ENCODE measurements at places on chromosomes 16 and 17.
A peak's percentile ranks its signal among the peaks of the same experiment; 100 is the strongest.

DNA sequence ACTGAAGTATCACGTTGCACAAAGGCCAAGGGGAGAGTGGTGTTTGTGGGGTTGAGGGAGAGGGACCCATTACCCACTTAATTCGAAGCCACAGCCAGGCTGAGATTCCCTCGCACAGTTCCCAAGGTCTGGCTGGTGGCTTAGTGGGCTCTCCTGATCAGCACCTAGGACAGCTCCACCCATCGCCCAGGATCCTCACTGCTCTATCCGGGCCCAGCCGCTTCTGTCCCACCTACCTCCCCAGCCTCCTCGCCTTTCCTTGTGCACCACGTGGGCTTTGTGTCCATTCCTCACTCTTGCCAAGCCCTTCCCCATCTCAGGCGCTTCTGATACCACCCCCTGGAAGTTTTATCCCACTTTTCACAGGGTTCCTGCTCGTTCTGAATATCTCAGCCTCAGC, 163.5 kb downstream of the CCT6B start:
- peak; percentile 19 for DNase-seq

DNA sequence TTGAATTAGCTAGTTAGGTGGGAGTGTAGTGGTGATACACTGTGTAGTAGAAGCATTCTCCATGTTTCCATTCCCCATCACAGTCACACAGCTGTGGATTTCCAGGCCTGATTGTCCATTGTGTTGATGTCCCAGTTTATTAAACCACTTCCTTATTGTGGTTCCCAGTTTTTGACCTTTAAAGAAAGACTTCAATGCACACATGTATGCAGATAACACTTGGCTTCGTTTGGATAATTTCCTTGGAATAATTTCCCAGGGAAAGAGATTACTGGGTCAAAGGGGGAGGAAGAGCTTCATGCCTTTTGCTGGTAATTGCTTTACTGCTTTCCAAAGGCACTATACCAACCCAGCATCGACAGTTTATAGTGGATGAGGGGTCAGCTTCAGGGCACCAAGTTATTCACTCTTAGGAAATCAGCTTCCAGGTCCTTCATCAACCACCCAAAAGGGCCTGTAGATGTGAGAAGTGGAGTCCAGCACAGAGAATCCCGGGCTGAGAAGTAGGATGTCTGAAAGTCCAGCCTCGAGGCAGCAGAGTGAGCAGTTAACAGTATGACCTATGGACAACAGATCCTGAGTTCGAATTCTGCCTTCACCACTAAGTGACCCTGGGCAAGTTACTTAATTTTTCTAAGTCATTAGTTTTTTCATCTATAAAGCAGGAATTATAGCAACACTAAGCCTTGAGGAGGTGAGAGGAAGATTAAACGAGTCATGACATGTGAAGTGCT, 31.3 kb upstream of the TNS4 start:
- no peak for DNase-seq

DNA sequence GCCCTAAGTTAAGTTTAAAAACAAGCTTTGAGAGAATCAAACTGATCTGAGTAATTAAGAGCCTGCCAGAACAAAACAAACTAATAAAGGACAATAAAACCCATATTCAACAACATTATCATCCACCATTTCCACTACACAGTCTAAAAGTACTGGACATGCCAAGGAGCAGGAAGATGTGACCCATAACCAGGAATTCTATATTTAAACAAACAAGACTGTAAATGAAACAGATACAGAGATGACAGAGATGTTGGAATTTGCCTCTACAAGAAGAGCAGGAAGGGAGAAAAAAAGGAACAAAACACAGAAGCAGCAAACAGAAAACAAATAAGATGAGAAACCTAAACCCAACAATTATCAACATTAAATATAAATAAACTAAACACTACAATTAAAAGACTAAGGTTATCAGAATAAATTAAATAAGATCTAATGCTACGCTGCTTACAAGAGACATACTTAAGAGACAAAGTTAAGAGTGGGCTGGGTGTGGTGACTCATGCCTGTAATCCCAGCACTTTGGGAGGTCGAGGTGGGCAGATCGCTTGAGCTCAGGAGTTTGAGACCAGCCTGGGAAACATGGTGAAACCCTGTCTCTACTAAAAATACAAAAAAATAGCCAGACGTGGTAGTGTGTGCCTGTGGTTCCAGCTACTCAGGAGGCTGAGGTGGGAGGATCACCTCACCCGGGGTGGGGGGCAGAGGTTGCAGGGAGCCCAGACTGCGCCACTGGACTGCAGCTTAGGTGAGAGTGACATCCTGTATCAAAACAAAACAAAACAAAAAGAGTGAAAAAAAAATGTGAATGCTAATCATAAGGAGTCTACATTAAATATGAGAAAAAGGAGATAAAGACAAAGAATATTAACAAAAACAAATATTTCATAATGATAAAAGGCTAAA, 50.6 kb downstream of the CREBBP start:
- DNase-seq: no peak

GRCh38 chr17:7502987-7503386, 18.8 kb downstream of the POLR2A start:
- DNase-seq: no peak

GRCh38 chr16:57810197-57811031, 8.1 kb upstream of the KIFC3 start:
- DNase-seq: peak; percentile 74

GRCh38 chr17:40170325-40170724, 6.9 kb upstream of the RAPGEFL1 start:
- no peak for DNase-seq

GRCh38 chr16:52411011-52411410, 135.9 kb downstream of the TOX3 start:
- DNase-seq: no peak

DNA sequence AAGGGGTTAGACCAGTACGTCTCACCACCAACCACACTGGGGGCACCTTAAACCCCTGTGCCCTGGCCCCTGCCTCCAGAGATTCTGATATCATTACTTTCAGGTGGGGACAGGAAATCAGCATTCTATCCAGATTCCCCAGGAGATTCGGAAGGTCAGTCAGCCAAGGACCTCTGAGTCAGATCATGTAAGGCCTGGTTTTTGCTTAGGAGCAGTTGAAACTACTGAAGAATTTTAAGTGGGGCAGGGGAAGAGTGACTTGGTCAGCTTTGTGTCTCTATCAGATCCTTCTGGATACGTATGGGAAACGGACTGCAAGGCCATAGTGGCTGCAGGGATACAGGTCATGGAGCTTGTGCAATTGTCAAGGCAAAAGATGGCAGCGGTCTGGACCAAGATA, 9.0 kb downstream of the EMP2 start:
- DNase-seq: no peak

DNA sequence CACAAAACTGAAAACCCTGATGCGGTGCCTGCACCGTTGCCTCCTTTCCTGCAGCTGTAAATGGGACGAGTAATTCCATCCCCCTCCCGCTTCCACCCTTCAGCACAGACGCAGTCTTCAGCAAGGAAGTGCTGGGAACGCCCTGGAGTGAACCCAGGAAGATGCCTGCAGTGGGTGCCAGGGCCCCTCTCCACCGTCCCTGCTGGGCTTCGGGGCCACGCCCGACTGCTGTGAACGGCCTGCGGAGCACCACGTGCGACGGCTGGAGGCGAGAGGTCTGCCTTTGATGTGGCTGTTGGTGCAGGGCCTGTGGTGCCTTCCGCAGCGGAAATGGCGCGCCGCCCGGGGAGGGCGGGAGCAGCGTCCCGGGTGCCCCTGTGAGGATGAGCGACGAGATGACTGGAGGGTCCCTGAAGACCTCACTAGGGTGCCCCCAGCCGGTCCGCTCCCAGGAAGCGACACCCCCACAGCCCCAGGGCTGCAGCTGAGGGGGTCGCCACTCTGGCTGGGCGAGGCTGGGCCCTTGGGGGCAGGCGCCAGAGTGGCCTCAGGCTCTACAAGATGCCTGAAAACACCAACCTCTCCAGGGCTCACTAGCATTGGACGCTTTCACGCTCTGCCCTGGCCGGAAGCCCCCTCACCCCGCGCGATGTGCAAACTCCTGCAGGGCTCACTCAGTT, 749 bp upstream of the MC1R start:
- peak; percentile 62 for DNase-seq

DNA sequence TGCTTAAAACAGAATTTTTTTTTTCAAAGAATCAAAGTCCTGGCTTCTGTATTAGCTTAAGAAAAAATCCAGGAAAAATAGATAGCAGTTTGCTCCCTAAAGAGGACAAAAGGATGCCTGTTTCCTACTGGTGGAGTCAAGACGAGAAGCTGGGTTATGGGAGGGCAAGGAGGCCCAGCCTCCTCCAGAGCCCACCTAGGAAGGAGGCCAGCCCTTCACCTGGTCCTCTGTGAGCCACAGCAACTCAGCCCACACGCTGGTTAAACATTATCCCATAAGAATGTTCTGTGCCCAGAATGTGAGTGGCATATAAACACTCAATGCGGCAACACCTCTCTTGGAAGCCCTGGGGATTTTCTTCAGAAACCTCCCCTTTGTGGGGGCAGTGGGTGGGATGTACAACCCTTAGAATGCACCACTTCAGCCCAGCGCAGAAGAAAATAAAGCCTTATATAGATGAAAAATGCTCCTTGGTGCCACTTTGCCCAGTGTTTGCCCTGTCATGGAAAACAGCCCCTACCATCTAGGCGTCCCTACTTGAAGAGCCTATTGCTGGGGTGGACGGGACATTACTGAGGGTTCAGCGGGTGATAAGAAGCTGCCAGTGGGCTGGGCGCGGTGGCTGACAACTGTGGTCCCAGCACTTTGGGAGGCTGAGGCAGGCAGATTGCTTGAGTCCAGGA, 48.0 kb downstream of the TEKT5 start:
- DNase-seq: no peak

- no peak for DNase-seq
These were observed 133.1 kb upstream of the NUDT7 start for GRCh38 chr16:77589071-77589765.

DNA sequence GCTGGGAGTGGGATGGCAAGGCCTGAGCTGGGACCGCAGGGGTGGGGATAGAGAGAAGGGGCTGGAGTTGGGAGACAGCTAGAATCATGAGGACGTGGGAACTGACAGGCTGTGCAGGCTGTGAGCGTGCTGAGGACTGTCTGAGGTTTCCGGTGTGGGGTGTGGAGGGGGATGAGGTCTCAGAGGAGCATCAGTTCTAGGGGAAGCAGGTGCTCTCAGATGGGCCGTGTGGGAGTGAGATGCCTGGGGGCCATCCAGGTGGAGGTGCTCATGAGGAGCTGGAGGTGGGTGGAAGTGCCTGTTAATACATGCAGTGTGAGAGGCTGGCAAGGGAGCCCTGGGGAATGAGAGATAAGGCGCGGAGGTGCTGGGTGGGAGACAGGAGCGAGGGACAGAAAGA, 27.2 kb downstream of the HASPIN start:
- DNase-seq: peak; percentile 55

DNA sequence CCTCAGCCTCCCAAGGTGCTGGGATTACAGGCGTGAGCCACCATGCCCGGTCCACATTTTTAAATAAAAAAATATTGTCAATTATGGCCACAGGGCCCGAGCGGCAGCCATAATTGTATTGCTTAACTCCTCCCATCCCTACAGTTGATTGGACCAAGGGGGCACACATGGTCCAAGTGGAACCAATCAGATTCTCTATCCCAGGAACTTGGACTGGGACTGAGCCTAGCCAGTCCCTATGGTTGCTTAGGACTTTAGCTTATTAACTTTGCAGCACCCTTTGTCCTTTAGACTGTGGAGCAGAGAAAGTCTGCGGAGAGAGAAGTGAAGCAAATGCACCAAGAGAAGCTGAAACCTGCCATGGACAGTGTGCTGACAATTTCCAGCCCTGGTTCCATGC, 5.5 kb upstream of the RDM1 start:
- no peak for DNase-seq

DNA sequence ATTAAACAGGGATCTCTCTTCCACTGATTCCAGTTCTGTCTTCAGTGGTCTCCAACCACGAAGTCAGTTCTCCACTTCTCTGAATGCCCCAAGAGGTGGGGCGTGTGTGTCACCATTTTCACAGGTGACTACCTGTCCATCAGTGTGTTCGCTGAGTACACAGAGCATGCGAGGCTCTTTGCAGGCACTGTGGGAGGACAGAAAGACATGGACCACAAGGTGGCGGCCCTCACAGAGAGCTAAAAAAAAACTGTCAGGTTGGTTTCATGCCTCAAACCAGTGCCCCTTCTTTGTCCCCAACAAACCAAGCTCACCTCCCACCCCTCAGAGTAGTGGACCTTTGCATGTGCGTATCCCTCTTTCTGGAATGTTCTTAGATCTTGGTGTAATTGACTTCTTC, 13.8 kb downstream of the EMP2 start:
- DNase-seq: no peak

DNA sequence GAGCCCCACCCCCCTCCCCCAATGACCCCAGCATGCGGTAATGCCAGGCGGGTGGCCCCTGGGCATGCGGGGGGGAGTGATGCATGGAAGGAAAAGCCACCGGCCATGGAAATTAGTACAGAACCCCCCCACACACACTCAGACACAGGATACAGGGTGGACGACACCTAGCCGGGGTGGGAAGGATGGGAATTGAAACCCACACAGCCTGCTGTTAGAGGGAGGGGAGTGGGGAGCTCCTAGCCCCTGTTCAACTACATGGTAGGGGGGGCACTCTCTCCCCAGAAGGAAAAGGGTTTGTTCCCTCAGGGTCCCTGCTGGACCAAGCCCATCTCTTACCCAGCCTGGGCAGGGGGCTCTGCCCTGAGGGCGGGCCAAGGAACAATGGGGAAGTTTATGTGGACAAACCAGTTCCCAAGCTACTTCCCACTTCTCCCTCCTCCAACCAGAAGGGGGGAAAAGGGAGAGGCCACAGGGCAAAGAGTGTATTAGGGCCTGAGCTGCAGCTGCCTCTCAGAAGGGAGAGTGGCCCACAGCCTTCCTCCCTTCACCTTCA, 5.2 kb downstream of the TMUB2 start:
- no peak for DNase-seq

- no peak for DNase-seq
These were observed 44.4 kb downstream of the TUBD1 start for GRCh38 chr17:59848385-59848668.

- no peak for DNase-seq
These were observed at the start of gene HBM for GRCh38 chr16:165539-166374. HBM (plus strand) TSS chr16:165978; CDS start chr16:165998, 20 bp downstream.
